ENCODE measurements at places on chromosomes 12 and 14.
A peak's percentile ranks its signal among the peaks of the same experiment; 100 is the strongest.

GRCh38 chr12:91866566-91866965, 279.1 kb downstream of the BTG1 start:
- DNase-seq: no peak

GRCh38 chr12:10305411-10305810, 2.3 kb upstream of the KLRD1 start:
- DNase-seq: no peak

DNA sequence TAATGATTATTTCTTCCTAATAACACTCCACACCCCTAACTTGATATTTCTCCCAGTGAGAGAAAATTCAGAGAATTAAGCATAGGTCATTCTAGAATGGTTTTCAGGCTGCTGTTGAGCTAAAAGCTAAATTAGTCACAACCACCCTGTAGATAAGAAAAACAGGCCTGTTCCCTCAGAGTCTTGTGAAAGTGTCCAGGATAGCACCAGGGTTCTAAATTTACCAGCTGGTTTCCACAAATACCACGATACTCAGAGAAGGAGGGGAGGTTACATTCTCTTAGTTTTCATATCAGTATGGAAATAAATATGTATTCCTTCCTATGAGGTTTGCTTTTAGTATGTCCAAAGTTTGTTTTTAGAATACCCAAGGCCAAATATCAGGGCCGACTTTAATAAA, 66.0 kb upstream of the YARS2 start:
- no peak for DNase-seq

GRCh38 chr14:29242755-29243754, 476.5 kb downstream of the FOXG1 start:
- no peak for DNase-seq

DNA sequence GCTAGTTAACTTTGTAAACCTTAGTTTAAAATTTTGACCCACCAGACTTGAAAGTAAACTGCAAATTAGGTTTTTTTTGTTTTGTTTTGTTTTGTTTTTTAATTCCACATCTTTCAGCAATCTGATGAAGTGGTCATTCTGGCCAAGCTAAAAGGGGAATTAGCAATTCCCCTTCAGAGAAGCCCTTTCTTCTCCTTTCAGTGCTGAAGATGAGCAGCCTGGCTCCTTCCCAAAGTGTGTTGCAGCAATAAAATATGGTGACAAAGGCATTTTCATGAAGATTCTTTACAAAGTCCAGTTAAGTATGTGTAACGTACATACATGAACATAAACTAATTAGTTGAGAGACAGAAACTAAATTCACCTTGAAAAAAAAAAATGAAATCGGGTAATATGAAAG, 380.1 kb downstream of the NOVA1 start:
- DNase-seq: no peak

- no peak for DNase-seq
Measured at GRCh38 chr14:89833120-89833532, 121.4 kb downstream of the EFCAB11 start.

- DNase-seq: no peak
Measured at GRCh38 chr12:112919121-112919520, 12.4 kb downstream of the OAS1 start.

- no peak for DNase-seq
Measured at GRCh38 chr14:20687362-20688166, 1.0 kb upstream of the ANG start.

GRCh38 chr14:68853749-68854148, 60.9 kb upstream of the ZFP36L1 start:
- no peak for DNase-seq

DNA sequence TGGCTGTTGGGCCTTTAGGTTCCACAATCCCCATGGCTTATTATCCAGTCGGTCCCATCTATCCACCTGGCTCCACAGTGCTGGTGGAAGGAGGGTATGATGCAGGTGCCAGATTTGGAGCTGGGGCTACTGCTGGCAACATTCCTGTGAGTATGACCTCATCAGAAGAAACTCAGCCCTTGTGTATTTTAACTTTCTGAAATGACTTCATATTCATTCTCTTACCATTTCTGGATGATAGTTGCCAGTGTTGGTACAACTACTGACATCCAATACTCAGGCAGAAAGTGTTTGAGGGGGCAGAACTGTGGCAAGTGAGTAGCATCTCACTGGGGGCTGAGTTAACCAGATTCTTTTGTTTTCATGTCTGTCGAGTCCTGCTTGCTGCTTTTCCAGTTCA, 2.3 kb downstream of the DAZAP2 start:
- no peak for DNase-seq

DNA sequence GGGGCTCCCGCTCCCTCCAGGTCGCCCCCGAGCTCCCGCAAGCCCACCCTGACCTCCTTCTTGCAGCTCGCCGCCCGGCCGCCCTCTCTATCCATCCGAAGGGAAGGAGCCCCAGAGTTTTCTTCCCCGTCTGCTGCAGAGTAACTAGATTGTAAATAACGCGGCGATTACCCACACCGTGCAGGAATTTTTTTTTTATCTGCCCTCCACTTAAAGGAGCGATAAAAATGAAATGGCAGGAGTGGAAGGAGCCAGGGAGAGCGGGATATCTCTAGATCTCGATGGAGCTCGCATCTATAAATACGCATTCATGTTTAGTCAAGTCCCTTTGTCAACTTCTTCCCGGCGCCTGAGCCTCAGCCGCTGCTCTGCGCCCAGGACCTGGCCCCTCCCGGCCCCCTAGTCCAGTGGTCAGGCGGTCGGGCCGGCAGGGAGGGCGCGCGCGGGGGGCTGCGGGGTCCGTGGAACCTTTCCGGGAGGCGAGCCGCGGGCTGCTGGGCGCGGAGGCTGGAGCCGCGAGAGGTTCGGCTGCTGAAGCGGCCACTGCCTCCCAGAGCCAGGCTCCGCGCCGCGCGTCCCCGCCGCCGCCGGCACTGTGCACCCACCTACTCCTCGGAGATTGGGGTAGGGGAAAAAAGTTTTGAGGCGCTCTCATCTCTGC, 386.0 kb downstream of the BCAT1 start:
- DNase-seq: no peak

- DNase-seq: no peak
Measured at GRCh38 chr12:70351076-70351475, 15.0 kb upstream of the KCNMB4 start.

- DNase-seq: peak; percentile 52
Measured at GRCh38 chr12:123761841-123762714, at the start of gene DNAH10. TSS of gene DNAH10 (plus strand) at chr12:123762301. CDS start at chr12:123762337, 36 bp downstream.

Measured in stimulated activated CD4-positive, alpha-beta T cell treated with anti-CD3 and anti-CD28 coated beads, Interleukin-12 subunit alpha, Interleukin-12 subunit beta, amount 100 ng/mL, for 4 hours (primary cell).